ENCODE measurements at places on chromosomes 7 and 10. TPM values are rescaled to one million over a fixed set of nuclear protein-coding genes. Genes with fewer than 3 reads are reported as not detected.

The NKX1-2 gene
- 34.9 TPM for total RNA-seq

The PUS7 gene
- 65.2 TPM for total RNA-seq

The FEZF1 gene
- 12.9 TPM for total RNA-seq

The IRF5 gene
- total RNA-seq = 0.28 TPM

The HYAL4 gene
- not detected for total RNA-seq

The GRID2IP gene
- total RNA-seq = 1.0 TPM

The GPRIN2 gene
- total RNA-seq = 17.8 TPM

The HOXA7 gene
- total RNA-seq = not detected

The STAMBPL1 gene
- total RNA-seq = 5.5 TPM

The CABCOCO1 gene
- total RNA-seq = not detected

- DNase-seq = no peak
These were observed 77.1 kb downstream of the MTPN start for GRCh38 chr7:135900065-135900546.

GRCh38 chr7:25495342-25496250, 267.3 kb upstream of the NPVF start:
- no peak for DNase-seq

DNA sequence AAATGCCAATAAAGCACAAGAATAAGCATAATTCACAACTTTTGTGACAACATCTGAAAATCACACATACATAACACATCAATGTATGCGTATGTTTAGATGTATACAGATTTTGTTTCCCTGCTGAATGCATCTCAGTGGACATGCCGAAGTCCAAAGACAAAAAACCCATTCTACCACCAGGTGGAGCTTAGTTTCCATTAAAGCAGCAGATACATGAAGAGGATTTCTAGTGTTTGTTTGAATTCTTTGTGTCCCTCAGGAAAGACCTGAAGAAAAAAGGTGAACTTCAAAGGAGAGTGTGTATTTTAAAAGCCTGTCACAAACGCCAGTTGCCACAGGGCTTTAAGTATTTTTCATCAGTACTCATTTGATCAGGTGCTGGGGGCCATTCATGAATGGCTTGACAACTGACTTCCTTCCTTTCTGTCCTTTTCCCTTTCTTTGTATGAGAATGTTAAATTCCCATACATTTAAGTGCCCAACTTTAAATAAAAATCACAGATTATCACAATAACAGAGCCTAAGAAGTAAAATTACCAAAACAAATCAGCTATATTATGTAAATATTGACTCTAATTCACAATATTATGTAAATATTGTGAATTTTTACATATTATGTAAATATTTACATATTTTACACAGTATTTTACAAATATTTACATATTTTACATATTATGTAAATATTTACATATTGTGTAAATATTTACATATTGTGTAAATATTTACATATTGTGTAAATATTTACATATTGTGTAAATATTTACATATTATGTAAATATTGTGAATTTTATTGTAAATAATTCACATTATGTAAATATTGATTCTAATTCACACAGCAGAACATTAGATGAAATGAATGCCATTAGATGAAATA, 343.0 kb downstream of the CRPPA start:
- DNase-seq = no peak

DNA sequence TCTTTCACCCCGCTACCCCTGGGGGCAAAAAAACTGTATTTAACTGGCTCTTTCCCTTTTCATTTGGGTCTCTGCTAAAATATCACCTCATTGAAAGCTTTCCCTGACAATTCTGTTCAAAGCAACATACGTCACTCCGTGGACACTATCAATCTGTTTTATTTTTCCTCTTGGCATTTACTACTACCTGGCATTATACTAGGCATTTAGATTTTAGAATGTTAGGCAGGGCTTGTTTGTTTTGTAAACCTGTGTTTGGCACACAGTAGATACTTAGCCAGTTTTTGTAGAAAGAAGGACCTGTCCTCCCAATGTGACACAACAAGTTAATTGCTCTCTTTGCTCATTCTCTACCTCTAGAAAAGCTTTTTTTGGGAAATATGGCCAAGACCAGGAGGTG, 26.5 kb upstream of the PDK4 start:
- no peak for DNase-seq

- DNase-seq = no peak
These were observed 133.2 kb downstream of the CAMK1D start for GRCh38 chr10:12482587-12482986.

GRCh38 chr7:20574784-20575720, 40.4 kb upstream of the ABCB5 start:
- no peak for DNase-seq

DNA sequence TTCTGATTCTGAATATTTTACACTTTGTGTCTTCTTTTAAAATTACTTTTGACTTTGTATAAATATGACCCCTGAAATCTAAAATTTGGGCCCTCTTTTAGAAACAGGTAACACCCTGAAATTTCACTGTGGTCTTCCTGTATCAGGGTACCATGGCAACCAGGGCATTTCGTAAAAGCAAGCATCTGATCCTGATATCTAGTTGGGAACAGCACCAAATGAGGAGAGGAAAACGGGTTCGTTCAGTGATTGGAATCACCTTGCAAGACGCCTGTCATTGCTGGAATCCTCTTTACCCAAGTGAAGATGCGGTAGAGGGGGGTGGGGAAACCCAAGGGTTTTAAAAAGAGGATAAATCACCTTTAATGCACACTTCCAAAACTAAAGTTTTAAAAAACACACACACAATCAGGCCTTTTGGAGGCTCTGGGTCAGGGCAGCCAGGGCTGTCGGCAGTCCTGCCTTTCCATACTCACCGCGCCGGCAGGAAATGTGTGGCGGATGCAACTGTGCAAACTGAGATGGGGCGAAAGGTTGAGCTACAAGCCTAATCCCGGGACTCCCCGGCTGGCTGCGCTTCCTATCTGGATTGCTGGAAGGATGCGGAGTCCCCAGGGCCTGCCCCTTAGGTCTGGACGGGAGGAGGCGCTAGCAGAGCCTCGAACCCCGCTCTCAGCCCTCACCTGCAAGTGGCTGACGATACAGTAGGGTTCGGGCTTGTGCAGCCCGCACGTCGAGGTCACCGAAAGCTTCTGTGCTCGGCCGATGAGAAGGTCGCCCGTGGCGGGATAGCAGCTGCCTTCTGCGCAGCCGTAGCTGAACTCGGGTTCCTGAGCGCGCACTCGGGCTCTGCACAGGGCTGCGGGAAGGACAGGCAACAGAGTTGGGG, 1.8 kb downstream of the LAMB1 start:
- peak; percentile 71 for DNase-seq

GRCh38 chr10:110756876-110757275, 112.7 kb downstream of the RBM20 start:
- no peak for DNase-seq

DNA sequence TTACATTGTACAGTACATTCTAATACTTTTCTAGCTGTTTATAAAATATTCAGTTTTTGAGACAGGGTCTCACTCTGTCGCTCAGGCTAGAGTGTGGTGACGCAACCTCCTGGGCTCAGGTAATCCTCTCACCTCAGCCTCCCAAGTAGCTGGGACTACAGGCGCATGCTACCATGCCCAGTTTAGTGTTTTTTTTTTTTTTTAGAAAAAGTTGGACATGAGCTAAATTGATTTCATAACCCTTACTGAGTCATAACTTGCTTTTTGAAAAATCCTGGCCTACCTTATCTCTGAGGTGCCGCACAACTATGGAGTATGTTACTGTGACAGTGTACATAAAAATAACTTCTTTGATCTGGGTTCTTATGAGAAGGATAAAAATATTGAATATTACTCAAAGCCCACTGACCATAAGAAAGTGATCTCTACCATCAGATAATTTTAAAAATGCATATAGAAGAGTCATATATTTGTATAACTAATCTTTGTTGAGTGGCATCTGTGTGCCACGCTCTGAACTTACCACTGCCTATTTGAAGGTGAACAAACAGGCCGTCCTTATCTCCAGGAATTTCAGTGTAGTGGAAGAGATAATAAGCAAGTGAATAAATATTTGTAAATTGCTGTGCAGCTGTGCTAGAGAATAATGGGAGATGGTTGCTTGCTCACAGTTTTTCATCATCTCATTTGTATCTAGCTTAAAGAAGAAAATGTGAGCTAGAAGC, 73.2 kb downstream of the PPP1R9A start:
- DNase-seq = no peak

- DNase-seq = no peak
These were observed 704.6 kb downstream of the CCSER2 start for GRCh38 chr10:85032981-85033380.

GRCh38 chr10:14162629-14163344, 167.9 kb downstream of the FRMD4A start:
- no peak for DNase-seq

DNA sequence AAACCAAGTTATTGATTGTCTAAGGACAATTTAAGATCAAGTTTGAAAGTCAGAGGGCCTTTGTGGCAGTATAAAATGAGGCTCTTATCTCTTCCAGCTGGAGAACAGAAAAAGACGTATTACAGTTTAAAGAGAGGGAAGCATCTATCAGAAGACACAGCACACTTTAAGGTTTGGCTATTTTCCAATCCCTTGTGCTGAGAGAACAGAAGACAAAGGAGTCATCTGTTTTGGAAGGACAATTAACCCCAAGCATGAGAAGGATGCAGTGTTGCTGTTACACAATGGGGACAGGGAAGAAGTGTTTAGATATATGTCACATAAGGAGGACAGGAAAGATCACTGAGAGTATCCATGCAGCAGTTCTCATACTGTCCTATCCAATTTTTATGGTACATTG, 1224.2 kb upstream of the SORCS1 start:
- no peak for DNase-seq

DNA sequence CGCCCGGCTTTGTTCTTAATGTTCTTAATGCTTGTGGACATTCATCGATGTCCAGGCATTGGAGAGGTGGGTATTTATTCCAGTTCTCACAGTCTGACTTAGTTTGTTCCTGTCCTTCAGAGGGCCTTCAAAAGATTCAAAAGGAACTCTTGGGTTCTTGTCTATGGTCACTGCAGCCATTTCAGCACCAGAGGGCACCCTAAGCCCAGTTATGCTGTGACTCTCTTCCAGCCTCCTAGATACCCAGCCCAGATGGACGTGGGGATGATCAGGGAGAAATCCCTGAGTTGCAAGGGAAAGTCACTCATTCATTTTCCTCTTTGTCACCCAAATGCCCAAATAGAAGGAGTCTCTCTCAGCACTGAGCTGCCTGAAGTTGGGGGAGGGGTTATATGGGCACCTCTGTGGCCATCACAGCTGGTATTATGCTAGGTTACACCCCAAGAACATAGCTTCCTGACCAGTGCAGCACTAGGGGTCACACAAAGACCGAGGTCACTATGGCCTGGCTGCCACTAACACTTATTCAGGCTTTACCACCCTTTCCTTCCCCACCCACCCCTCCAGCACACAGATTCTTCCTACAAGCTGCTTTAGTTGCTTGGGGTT, 26.5 kb upstream of the CCDC126 start:
- DNase-seq = peak; percentile 58

DNA sequence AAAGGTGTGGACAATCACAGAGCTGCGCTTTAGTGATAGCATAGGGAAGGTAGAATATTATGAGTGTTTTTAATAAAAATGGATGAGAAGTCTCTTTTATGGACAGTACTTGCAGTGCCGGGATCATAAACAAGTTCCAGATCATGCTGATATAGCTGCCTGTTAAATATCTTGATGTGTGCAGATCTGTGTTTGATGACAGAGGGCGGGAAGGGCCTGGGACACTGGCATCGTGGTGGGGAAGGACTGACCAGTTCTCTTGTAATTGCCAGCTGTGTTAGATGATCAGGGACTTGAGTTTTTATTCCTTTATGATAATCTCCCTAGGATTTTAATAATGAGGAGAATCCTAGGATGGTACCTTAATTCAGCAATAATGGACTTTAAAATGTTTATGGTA, 14.6 kb downstream of the SND1 start:
- no peak for DNase-seq

DNA sequence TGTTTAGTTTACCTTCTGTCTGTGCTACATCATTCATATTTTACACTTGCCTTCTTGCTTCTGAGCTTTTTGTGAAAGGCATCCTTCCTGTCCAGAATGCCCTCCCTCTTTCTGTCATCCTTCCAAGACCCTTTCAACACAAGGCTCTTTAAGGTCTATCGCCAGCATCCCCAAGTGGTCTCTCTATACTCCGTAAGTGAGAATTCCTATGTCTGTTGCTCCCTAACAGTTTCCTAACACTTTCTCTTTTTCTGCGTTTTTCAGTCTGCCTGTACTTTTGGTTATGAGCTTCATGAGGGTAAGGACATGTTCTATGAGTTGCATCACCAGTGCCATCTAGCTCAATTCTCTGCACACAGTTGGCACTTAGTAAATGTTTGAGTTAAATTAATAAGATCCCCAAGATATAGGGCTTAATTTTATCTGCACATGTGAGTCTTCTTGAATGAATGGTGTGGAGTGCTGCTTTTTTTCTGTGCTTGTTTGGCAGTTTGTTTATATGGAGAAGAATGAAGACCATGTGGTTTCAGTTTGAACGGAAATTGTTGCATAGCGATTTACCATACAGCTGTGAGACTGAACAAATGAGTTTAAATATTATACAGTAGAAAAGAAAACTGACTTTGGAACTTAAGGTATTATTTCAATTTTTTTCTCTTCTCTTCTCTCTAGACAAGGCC, 29.4 kb downstream of the RABGEF1 start:
- DNase-seq = no peak

DNA sequence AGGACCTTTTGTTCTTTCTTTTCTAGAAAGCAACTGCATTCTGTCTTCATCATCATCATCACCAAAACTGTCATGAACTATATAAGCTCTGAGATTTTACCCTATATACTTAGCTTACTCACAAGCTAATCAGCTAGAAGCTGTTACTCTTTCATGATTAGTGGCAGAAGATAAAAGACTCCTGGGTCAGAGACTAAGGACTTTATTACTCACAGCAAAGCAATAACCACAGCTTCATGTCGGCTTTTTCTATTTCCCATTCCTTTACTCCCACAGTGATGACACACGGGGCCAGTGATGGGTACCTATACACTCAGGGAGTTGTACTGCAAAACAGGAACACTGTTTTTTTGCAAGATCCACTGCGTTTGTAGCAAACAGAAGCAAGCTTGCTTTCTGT, 8.4 kb upstream of the C10orf88 start:
- DNase-seq = no peak

DNA sequence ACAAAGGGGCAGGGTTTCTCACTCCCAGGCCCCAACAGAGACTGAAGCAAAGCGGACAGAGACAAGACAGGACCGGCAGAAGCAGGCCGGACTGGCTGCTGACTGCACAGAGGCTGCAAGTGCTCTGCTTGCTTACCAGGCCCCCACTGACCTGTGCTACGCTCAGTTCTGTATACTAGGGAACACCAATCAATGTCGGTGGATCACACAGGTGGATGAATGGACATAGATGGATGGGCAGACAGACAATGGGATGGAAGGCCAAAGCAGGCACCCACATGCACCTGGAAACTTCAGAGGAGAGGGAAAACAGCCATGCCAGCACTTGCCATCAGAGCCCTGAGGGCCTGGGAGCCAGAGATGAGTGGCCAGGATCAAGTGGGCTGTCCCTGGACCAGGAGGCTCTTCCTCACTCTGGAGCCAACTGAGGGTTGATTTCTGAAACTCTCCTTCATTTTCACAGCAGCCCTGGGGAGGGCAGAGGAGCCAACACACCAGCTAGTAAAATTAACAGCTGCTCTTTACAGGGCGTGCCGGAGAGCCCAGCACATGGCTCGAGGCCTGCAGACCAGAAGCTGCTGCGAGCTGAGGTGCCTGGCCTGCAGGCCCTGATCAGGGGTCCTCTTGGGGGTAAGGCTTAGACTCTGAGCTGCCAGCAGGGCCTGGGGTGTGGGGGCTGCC, 243.6 kb downstream of the KCNMA1 start:
- DNase-seq = no peak

- no peak for DNase-seq
These were observed 127.3 kb downstream of the RNLS start for GRCh38 chr10:88455831-88456230.

GRCh38 chr7:45258533-45259226, 101.1 kb downstream of the RAMP3 start:
- DNase-seq = no peak

Measured in H1 (cell line).